ENCODE measurements at places on chromosomes 16 and 17.

GRCh38 chr16:62967611-62968010, 931.4 kb upstream of the CDH8 start:
- peak; percentile 56 for DNase-seq

DNA sequence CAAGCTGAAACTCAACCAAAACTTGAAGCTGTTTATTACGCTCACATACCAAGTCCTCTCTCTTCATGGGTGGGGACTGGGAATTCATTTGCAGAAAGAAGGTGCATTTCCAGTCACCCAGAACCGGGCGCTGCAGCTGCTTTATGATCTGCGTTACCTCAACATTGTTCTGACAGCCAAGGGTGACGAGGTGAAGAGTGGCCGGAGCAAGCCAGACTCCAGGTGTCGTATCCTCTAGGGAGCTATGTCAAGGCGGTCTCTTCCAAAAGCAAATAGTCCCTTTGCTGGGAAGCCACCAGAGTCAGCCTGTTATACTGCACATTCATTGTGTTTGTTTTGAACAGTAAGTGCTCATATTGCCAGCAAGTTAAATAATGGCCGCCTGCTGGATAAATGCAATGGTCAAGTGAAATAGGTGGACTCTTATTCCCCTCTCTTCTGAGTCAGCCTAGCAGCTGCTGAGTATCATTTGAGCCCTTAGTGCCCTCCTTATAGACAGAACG, 12.7 kb downstream of the COG1 start:
- DNase-seq, result peak; percentile 97

- DNase-seq, result no peak
Observed at GRCh38 chr16:19744670-19745069, 26.6 kb downstream of the IQCK start.

GRCh38 chr16:80463751-80464495, 76.9 kb upstream of the DYNLRB2 start:
- DNase-seq, result no peak

GRCh38 chr16:67100569-67101310, 9.0 kb upstream of the PHAF1 start:
- DNase-seq, result no peak

GRCh38 chr17:4560837-4561256, 470 bp upstream of the GGT6 start:
- no peak for DNase-seq

- DNase-seq, result no peak
Observed at GRCh38 chr16:21645261-21645721, 7.1 kb downstream of the IGSF6 start.

- no peak for DNase-seq
Observed at GRCh38 chr17:7249830-7250229, 1.7 kb downstream of the CTDNEP1 start.

- DNase-seq, result no peak
Observed at GRCh38 chr17:83186226-83186625, 106.8 kb downstream of the METRNL start.

DNA sequence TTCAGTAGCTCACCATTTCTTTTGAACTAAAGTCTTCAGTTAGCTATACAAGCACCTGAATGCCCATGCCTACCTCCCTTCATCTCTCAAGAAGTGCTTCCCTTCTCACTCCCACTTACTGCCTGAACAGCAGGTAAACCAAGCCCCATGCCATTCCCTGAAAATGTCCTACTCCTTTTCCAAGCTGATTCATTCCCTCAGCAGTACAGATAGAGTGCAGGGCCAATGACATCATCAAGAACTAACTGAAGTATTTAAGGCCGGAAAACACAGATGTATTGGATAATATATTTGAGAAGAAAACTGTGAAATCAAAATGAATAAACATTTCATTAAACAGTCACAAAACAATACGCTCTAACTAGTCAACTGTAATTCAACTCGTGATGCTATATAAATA, 478.8 kb upstream of the CDH11 start:
- no peak for DNase-seq

DNA sequence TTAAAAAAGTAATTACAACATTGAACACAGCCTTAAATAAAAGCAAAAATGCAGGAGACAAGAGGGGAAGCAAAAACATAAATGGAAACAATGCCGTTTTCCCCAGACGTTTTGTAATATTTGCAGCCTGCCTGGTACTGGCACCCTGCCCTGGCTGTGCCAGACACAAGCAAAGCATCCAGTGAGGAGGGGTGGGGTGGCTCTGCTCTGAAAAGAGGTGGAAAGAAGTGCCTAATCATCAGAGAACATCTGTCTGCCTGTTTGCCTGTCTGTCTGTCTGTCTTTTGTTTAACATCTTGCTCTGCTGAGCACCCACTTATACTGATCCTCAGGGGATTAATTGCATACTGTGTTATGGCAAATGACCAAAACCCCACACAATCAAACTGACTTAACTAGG, 62.7 kb downstream of the C16orf82 start:
- no peak for DNase-seq

- DNase-seq, result no peak
Observed at GRCh38 chr17:15121426-15121825, 143.7 kb downstream of the PMP22 start.

GRCh38 chr17:68790931-68791330, 164.3 kb downstream of the ABCA8 start:
- no peak for DNase-seq

DNA sequence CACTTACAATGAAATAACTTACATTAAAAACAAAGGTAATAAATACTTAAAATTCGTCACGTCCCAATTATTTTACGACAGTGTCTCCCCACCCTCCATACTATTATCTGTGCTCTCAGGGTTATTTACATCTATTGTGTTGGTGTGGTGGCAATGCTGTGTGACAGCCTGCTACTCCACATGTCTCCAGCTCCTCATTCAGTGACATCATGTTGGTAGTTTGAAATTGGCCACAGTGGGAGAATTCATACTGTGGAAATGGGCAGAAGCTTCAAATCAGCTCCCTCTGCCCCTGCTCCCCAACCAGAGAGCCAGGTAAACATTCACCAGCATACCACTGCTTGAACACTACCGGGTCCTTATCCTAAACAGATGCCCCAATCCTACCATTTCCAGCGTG, 6.3 kb downstream of the TNS4 start:
- no peak for DNase-seq

DNA sequence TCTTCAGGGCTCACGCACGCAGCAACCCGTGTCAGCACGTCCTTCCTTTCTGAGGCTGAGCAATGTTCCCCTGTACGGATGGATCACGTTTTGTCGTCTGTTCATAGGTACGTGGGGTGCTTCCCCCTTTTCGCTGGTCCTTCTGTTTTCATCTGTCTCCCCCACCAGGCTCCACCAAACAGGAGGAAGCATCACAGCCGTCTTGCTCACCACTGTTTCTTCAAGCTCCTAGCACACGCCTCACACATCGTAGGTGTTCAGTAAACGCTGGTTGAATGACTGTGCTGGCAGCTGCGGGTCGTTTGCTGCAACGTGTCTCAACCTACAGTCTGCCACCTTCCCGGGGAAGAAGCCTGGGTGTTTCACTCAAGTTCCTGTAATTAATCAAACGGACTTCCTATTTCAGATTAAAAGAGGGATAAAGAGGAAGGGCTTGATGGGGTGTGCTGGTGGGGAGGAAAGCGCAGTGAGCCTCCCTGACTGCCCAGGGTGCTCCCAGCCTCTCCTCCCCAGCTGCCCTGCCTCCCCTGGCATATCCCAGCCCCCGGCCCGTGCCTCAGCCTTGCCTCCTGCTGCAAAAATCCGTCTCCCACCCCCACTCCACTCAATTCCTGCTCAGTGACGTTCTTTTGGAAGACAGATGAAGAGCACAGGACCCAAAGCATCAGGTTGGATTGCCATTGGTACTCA, 76.7 kb upstream of the DOC2B start:
- DNase-seq, result no peak

GRCh38 chr17:34401165-34401564, 38.1 kb upstream of the CCL1 start:
- no peak for DNase-seq

Measured in SHP77 treated with DMSO at 0.1 percent for 48 hours (cell line).